ENCODE measurements at places on chromosomes 3 and 15. TPM values are rescaled to one million over a fixed set of nuclear protein-coding genes. Genes with fewer than 3 reads are reported as not detected.

- DNase-seq = no peak
Measured at GRCh38 chr15:72813345-72814004, 29.9 kb upstream of the ADPGK start.

DNA sequence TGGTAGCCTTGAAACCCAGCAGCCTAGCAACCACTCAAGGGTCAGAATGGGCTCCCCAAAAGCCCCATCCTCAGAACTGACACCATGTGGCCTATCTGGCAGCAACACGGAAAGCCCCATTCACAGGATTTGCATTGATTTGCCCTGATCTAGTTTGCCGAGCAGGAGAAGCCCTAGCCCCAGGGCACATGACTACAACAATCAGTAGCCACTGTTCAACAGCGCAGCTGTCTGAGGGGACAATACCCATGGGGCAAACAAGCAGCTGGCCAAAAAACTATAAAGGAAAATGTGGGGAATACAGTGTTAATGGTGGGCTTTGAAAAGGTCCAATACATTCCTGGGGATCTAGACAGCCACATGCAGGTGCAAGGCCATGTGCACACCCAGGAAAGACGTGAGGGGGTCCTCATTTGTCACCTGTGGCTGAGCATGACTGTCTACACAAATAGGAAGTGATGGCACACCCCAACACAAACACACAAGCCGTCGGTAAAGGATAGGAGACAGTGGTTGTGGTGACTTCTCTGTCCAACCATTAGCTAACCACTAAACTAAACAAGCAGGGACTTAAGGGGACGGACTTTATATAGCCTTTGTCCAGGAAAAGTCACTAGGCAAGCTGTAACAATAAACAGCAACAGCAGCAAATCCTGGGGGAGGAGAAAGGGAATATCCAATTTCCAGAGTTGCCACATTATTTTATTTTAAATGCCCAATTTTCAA lies 113.7 kb downstream of the LRIG1 start:
- DNase-seq = no peak

DNA sequence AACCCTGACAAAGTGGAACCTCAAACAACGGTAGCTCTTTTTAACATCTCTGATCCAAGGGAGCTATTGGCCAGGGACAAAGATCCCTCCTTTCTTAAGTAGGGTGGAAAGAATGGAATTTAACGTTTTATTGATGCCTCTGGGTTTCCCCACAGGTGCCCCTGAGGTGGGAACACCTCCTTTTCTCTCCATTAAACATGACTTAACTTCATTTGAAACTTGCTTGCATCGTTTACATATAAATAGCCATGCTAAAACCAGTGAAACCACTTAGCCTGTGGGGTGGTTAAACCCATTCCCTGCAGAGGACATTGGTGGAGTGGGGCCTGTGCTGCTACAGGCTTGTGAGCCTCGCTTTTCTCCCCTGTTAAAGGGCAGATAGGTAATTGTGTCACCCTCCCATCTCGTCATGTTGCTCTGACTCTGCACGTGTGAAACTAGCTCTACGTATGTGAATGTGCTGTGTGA lies 9.7 kb downstream of the CGNL1 start:
- DNase-seq = no peak

Gene KLF15
- total RNA-seq = 9.6 TPM
